ENCODE measurements at places on chromosomes 13 and 19.

DNA sequence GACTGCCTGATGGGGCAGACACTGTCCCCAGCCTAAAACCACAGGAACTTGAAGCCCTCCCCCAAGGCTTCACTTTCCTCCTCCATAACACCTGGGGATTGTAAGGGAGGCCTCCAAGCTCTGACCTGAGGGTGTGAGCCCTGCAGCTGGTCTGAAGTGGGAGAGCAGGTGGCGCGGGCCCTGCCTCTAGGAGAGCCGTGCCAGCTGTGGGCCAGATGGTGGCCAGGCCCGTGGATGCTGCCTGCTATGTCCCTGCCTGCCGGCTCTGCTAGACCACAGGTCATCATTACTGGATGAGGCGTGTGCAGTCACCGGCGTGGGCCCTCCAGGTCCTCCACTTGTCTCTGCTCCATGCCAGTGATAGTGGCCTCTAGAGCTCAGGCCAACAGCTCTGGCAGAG, 3.5 kb upstream of the KLHL26 start:
- DNase-seq, result no peak

DNA sequence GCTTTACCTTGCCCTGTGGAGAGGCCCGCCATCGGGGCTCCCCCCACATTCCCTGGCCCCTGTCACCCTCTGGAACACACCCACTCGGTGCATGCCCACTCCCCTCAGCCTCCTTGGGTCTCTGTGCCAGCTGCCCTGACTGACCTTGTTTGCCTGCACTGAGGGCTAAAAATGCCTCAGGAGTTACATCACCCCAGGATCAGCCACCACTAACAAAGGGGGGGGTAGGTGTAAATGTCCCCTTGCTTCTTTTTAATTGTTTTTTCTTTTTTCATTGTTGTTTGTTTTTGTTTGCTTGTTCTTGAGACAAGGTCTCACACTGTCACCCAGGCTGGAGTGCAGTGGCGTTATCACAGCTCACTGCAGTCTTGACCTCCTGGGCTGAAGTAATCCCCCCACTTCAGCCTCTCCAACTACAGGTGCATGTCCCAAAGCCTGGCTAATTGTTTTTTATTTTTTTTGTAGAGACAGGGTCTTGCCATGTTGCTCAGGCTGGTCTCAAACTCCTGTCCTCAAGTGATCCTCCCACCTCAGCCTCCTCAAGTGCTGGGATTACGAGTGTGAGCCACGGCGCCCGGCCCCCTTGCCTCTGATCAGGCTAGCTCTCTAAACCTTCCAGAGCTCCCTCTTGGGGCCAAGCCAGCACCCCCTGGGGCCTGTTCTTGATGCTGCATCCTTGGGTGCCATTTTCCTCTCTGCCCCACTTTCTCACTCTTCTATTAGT, 297.1 kb downstream of the UQCRFS1 start:
- DNase-seq, result no peak

- DNase-seq, result no peak
These were observed 444.0 kb upstream of the SGCG start for GRCh38 chr13:22736768-22737092.

- no peak for DNase-seq
These were observed 118.8 kb downstream of the EFNB2 start for GRCh38 chr13:106416645-106417044.

GRCh38 chr19:11131471-11131870, 24.1 kb downstream of the SPC24 start:
- no peak for DNase-seq
